OCI-M1 (cell line): ENCODE measurements at places on chromosomes 1 and 21.

DNA sequence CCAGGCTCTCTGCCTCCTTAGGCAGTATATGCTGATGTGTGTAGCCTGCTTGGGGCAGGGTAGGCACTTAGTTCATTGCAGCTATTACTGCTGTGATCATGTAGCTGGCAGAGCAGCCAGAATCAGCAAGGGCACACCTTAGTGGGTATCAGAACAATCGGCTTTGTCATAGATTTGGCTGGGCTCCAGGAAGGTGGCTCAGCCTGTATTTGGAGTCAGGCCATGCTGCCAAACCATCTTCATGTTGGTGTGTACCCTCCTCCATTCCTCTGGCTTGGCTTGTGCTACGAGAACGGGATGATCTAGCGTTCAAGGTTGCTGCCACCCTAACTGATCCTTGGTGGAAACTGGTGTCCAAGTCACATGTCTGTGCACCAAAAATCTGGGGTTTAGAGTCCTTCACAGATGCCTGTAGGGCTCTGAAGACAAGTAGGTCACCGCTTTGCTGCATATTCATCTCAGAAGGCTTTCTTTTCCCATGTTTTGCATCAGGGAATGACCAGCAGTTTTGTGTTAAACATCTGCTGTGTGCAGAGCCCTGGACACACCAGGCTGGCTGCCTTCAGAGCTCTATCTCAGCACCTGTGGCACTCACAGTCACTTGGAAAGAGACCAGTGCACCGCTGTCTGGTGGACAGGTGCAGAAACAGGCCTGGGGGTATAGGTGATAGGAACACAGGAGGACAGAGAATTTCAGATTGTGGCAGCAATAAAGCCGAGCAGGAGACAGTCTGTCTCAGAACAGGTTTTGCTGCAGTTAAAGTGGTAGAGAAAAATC, 23.7 kb downstream of the VANGL1 start:
- no peak for DNase-seq

- no peak for DNase-seq
Observed at GRCh38 chr1:176183618-176184017, 23.5 kb downstream of the COP1 start.

GRCh38 chr1:170539154-170539553, 7.2 kb downstream of the GORAB start:
- no peak for DNase-seq

DNA sequence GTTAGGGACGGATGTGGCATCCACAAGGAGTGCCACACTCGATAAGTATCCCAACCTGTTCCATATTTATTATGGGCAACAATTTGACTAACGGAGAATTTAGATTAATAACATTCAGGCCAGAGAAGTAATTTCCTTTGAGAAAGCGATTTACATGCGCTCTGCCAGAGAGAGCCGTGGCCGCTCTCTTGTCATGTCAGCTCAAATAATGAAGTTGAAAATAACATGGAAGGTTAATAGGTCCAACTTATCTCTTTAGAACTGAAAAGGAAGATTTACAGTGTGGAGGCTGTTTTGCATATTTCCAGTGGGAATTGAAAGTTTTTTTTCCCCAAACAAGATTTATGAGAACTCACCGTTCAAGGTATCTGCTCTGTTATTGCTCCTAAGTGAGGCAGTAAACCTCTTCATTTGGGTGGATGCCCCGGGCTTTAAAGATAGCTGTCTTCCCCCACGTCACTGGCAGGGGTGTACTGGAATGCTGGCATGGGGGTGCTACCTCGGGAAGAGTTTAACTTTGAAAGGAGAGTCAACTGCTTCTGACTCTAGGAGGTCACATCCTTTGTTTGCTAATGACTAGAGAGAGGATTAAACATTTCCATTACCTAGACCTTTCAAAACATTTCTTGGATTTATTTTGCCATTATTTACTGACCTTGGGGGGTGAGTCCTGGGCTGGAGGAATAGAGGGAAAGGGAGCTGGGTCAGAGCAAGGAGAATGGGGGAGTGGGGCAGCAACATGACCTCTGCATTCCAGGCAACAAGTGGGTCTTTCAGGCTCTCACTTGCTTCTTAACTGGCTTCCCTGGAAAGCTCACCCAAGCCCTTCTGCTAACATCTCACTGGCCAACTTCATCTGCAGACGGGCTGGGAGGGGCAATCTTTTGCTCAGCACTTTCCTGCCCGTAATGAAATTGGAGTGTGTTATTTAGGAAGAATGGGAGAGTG, 204.2 kb downstream of the CAMTA1 start:
- no peak for DNase-seq

DNA sequence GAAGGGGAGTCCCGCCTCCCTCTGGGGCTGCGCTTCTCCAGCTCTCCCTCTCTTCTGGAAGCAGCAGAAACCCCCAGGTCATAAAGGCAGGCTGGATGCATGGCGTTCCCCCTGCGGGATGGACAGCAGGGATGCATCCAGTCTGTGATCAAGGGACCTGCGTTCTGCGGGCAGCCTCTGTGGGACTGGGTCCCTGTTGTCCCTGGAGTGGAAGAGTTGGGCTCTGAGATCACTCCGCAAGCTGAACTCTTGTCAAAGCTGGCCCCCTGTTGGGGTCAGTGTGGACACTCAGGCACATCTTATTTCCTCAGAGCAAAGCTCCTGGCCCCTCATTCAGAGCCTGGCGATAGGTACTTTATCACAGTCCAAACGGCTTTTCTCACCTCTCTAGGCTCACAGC, 341.2 kb downstream of the PTPRU start:
- no peak for DNase-seq

- DNase-seq, result no peak
Observed at GRCh38 chr1:109498161-109498801, 4.4 kb downstream of the CYB561D1 start.

GRCh38 chr1:232184561-232185530, 445.1 kb downstream of the SIPA1L2 start:
- DNase-seq, result no peak

DNA sequence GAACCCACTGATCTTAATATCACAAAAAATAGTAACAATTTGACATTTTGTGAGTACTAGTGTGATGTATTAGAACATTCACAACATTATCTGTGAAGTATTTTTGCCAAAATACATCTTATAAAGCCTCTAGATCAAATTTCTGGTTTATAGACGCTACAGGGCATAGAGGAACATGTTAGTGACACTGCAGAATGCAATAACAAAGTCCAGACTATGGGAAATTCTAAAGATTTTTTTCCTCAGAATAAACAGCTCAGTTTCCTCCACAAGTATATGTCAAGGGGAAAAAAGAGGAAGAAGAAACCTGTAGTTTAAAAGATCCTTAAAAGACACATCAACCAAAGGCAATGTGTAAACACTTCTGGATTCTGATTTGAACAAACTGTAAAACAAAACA, 26.4 kb upstream of the MROH9 start:
- peak; percentile 9 for DNase-seq

DNA sequence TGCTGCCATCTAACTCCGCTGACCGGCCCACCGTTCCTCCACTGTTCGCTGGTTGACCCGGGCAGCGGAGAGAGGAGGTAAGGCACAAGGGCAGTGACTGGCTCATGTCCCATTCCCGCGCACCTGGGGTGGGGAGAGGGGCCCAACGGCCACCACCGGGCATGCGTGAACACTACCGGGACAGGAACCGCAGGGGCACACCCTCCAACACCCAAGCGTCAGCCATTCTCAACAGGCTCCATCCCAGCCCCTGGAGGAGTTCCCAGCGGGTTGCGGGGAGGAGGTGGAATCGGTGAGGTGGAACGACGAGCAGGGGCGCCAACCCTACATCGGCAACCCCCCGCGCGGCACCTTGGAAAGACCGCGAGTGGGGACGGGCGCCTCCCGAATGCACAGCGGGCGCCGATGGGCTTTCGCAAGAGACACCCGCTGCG, 126.7 kb downstream of the LIPI start:
- DNase-seq, result no peak

DNA sequence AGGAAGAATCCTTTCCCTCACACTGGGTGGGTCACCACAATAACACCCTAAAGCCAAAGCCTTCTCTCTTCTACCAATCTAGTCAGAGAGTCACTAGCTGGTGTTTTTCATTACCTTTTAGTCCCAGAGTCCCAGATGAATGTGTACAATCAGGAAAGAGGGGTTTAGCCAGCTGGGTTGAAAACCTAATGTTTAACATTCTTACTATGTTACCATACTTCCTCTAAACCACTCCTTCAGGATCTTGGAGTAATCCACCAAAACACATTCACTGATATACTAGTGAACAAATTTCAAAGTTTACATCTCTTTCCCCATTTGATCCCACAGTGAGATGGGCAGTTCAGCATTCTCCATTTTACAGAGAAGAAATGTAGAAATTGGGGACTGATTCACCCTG, 9.7 kb downstream of the LPAR3 start:
- DNase-seq, result no peak

DNA sequence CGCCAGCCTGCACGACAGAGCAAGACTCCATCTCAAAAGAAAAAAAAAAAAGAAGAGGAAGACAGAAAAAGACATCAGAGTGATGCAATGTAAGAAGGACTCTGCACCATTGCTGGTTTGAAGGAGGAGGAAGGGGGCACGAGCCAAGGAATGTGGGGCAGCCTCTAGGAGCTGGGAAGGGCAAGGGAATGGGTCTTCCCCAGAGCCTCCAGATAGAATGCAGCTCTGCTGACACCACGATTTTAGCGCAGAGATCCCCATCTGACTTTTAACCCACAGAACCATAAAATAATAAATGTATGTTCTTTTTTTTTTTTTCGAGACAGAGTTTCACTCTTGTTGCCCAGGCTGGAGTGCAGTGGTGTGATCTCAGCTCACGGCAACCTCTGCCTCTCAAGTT, 33.9 kb upstream of the LAMC2 start:
- DNase-seq, result no peak

DNA sequence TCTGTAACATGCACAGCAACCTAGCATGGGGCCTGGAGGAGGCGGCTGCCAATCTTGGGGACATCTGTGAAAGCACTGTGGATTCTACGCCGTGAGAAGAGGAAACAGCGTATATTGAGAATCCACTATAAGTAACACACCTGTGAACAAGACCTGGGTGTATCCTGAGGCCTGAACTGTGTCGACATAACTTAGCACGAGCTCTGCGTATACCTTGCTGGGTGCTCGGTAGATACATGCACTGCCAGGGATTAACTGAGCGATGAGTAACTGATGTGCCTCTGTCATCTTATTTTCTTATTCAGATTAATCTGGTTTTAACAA, 58.6 kb downstream of the DDX20 start:
- DNase-seq, result no peak

DNA sequence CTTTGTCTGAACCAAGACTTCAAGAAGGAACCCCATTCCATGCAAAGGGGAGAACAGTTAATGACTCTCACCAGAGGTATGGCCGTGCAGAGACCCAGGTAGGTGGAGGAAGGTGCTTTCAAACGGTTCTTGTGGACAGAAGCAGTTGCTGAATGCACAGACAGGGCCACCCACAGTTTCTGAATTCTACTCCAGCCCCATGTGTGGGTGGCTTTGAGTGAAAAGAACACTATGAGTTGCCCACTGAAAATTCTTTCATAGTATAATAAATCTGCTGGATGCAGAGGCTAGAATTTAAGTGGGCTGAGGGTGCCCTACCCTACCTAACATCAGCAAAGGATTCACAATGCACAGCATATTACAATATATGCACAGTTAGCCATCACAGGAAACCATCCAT, 7.2 kb upstream of the CCDC185 start:
- DNase-seq, result no peak

- DNase-seq, result no peak
Observed at GRCh38 chr1:177914603-177915002, 55.3 kb downstream of the SEC16B start.

DNA sequence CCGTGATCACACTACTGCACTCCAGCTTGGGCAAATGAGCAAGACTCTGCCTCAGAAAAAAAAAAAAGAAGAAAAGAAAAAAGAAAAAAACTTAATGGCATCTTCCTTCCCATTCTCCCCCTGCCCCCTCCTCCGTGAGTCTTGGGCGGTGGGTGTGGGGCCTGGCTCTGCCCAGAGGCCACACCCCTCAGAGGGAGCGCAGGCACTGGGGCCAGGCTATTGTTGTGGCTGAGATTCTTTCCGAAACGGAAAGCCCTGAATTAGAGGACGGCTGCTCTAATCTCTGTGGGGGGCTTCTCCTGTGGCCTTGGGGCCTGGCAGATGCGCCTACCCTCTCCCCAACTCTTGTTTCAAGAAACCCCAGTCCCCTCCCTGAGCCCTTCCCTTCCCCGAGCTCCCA, 4.1 kb upstream of the FAM110D start:
- no peak for DNase-seq

DNA sequence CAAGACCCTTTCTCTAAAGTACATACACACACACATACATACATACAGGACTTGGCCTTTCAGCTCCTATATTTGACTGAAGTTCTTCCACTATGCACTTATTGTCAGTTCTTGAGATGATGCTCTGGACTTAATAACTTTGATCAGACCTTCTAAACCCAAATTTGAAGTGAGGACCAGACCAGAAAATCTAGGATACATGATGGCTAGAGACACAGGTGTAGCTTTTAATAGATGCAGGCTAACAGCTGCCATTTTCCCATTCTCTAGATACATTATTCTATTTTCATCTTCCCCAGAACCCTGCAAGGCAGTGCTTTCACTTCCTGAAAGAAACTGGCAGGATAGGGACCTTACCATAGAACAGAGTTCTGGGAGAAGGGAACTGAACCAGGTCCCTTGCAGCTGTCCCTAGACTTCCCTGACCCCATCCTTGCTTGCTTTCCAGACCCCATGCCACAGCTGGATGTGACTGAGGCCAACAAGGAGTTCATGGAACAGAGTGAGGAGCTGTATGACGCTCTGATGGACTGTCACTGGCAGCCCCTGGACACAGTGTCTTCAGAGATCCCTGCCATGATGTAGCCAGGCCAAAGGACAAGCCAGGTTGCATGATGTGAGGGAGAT, 14.9 kb upstream of the RAB42 start:
- no peak for DNase-seq

DNA sequence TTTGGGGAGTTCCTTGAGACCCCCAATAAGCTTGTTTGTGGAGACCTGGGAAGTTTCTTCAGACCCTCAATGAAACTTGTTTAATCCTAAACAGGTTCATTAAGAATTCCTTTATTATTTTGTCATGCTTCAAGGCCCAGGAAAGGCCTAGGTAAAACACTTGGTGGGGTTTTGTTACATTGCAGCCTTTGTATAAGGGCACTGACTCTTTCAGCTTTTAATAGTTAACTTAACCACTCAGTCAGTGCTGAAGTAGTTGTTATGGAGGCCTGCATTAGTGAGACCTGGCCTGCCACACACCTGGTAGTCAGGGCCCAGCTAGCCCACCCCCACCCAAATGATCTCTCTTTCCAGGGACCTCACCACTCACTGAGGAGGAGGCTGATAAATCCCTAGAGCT, 103.7 kb downstream of the FCRL5 start:
- DNase-seq, result no peak

- DNase-seq, result no peak
Observed at GRCh38 chr1:221981461-221981860, 239.6 kb upstream of the DUSP10 start.
